ENCODE measurements at places on chromosomes 11 and 22. TPM values are rescaled to one million over a fixed set of nuclear protein-coding genes. Genes with fewer than 3 reads are reported as not detected.

DNA sequence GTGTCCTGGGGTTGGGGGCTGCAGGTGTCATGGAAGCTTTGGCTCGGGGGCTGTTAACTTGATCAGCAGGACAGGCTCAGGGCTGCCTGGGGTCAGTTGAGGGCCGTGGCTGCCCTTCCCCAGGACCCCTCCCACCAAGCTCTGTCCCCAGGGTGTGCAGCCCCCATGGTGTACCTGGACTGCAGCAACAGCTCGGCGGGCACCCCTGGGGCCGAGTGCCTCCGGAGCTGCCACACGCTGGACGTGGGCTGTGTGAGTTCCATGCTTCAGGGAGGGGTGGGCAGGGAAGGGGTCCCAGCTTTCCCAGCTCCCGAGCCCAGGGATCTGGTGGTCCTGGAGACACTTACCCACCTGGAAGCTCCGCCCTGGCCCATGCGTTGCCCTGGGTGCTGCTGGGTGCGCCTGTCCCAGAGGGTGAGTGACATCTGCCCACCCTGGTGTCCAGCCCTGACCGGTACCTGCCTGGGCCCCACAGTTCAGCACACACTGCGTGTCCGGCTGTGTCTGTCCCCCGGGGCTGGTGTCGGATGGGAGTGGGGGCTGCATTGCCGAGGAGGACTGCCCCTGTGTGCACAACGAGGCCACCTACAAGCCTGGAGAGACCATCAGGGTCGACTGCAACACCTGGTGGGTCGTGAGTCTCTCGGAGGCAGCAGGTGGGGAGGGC lies 11.3 kb downstream of the MUC5B start:
- no peak for DNase-seq

DNA sequence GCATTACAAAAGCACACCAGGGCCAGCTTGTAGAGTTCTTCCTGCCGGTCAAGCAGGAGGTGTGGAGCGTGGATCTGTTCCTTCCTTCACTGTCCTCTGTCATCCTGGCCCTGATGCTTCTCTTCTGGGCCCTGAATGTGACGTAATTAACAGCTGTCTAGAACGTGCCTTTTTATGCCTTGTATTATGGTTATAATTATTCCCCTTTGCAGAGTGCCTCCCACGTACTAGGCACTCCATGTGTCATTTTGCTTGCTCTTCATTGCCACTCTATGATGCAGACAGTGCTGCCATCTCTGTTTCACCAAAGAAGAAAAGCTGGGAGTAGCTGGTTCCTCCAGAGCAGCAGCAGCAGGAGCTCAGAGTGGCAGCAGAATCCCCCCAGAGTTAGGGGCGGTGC lies 132.1 kb upstream of the TTC12 start:
- DNase-seq, result no peak

GRCh38 chr11:5626196-5626595 lies 1.4 kb downstream of the TRIM34 start:
- no peak for DNase-seq

DNA sequence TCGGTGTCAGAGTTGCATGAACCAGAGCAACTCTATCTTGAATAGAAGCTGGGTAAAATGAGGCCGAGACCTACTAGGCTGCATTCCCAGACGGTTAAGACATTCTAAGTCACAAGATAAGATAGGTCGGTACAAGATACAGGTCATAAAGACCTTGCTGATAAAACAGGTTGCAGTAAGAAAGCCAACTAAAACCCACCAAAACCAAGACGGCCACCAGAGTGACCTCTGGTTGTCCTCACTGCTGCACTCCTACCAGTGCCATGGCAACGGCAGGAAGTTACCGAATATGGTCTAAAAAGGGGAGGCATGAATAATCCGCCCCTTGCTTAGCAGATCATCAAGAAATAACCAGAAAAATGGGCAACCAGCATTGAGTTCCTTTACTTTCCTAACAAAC lies 2.4 kb upstream of the KAT5 start:
- DNase-seq, result no peak

GRCh38 chr11:8408151-8408941 lies 144.7 kb upstream of the LMO1 start:
- no peak for DNase-seq

GRCh38 chr11:2799881-2800654 lies 85.5 kb downstream of the CDKN1C start:
- peak; percentile 61 for DNase-seq

- DNase-seq, result no peak
Measured at GRCh38 chr22:33393432-33393831, 335.3 kb upstream of the SYN3 start.

GRCh38 chr22:49788504-49788903 lies 39.2 kb downstream of the BRD1 start:
- peak; percentile 78 for DNase-seq

- no peak for DNase-seq
Measured at GRCh38 chr11:58195939-58196338, 7.1 kb downstream of the OR9Q2 start.

DNA sequence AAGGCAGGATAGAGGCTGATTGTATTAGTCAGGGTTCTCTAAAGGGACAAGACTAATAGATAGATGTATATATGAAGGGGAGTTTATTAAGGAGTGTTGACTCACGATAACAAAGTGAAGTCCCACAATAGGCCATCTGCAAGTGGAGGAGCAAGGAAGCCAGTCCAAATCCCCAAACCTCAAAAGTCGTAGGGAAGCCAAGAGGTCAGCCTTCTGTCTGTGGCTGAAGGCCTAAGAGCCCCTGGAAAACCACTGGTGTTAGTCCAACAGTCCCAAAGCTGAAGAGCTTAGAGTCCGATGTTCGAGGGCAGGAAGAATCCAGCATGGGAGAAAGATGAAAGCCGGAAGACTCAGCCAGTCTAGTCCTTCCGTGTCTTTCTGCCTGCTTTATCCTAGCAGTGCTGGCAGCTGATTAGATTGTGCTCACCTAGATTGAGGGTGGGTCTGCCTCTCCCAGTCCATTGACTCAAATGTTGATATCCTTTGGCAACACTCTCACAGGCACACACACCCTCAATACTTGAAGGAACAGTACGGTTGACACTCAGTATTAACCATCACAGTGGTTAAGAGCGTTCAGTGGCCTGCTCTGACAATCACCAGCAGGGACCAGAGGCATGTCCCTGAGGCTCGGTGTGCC lies 135.6 kb downstream of the CSNK2A3 start:
- DNase-seq, result no peak

GRCh38 chr11:80980227-80980626 lies 1539.4 kb upstream of the TENM4 start:
- no peak for DNase-seq

DNA sequence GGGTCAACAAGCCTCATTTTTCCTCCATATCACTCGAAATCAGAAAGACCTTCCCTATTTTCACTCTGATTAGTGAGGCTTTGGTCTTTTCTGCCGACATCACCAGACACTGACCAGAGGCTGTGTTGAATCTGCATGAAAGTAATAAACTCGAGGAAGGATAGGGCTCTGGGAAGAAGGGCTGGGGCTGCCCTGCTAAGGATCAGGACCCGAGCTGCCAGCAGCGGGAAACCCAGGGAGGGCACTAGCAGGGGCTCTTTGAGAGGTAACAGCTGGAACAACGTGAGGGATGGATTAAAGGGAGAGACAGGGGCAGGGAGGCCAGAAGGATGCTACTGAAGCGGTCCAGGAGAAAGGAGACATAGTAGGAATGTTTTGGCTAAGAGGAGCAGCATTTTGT lies 377.5 kb upstream of the NARS2 start:
- no peak for DNase-seq

DNA sequence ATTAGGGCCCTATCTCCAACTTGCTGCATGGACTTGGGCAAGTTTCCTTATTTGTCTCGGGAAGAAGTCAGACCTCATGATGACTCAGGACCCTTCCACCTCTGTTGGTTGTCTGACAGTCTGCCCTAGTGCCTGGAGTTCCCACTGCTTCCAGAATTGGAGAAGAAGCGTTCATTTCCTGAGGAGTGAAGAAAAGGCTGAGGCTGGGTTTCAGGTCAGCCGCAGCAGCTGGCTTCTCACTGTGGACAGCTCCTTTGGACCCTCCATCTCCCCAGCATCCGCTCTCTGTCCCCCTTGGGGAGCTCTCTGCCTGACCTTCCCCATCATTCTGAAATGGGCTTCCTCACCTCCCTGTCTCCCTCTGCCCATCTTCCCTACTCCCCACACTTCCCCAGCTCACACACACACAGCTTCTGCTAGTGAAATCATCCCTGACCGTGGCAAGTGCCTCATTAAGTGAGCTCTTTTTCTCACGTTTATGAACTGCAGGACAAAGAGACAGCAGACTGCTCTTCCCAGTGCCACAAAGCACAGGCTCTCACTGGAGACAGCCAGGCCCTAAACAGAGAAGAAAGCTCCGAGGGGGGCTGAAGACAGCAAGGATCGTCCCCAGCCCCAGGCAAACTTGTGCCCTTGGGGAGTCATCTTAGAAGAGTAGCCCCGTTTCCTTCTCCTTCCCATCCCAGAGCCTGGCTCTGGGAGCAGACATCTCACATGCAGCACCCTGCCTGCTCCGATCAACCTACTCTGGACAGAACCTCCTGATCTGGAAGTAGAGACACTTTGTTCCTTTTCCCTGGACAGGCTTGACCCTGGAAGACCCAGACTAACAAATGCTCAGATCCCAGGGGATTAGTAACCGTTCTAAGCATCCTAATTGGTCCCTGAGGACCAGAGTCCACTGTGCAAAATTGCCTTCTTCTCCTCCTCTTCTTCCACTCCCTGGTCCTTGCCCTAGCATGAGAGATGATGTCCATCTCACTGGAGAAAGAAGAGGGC lies 157.9 kb downstream of the FEZ1 start:
- no peak for DNase-seq

DNA sequence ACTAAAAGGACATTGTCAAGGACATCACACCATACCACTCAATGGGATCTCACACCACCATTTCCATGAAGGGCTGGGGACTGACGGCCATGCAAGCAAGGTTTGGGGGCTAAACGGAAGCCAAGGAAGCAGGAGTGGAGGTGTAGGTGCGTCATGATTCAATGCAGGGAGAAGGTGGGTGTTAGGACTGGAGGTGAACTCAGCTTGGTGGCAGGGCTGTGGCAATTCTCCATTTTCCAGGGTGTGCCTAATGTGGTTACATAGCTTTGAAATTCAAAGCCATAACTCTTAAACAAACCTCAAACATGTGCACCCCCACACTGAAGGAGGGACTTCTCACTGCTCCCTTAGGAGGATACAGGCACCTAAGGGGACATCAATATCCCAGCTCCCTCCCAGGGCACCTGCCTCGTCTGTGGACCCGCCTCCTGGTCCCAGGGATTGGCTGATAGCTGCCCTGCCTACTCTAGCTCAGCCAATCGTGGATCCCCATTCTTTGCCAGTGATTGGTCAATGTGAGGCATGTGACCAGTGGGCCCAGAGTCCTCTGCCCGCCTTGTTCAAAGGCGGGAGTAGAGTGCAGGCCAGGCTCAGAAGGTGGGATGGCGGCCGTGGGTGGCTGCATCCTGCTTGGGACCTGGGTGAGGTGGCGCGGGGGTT lies 64.6 kb downstream of the CTTN start:
- no peak for DNase-seq

The NRGN gene
- total RNA-seq, result 5.3 TPM

The PCNX3 gene
- total RNA-seq, result 181 TPM

The VWCE gene
- total RNA-seq, result 19.2 TPM

The LRRC56 gene
- total RNA-seq, result not detected

The PELI3 gene
- total RNA-seq, result 13.2 TPM

The MAFF gene
- total RNA-seq, result 183 TPM
